Activated CD4-positive, alpha-beta T cell treated with anti-CD3 and anti-CD28 coated beads, Interleukin-2, amount 50 U/mL, for 16 hours (primary cell): ENCODE measurements at places on chromosomes 12 and 14.

DNA sequence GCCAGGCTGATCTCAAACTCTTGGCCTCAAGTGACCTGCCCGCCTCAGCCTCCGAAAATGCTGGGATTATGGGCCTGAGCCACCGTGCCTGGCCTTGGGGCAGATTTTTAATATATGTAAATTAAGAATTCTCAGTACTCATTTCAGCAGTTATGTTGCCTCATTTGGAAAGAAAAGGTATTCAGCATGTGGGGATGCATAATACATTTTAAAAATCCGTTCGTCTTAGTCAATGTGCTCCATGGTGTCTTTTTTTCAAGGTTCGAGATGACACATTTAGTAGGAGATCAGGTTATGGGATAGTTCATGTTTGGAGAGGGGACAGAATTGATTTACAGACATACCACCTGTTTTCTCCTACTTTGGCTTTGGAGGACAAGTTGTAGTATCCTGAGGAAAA, 10.2 kb downstream of the SYNE2 start:
- no peak for DNase-seq

- DNase-seq, result no peak
These were observed at the start of gene RASSF9 for GRCh38 chr12:85836197-85837090. Gene RASSF9, minus strand, starts transcription at chr12:85836409. Its CDS starts 208 bp downstream, at chr12:85836201.

DNA sequence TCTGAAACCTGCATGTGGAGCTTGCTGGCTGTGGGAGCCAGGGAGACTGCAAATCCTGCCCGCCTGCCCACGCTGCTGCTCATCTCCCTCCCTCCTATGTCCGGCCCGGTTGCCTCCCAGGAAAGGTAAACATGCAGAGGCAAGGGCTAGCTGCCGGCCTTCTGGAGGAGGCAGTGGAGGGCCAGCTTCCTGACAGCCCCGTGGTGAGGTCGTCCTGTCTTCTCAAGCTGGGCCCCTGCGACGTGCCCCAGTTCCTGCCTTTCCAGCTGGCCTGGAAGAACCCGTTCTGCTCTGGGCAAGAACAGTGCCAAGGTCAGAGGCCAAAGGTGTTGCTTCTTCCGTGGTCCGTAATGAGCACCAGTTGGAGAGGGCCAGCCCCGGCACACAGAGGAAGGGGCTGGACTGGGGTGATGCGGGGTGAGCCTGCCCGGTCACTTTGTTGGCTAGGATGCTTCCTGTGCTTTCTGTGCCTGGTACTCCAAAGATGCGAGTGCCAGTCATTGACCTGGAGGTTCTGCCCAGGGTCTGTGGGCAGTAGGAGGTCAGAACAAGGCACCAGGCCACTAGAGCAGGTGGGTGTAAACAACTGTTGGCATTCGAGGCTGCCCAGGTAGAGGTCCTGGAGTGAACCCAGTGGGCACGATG, 25.3 kb downstream of the TPCN1 start:
- no peak for DNase-seq

DNA sequence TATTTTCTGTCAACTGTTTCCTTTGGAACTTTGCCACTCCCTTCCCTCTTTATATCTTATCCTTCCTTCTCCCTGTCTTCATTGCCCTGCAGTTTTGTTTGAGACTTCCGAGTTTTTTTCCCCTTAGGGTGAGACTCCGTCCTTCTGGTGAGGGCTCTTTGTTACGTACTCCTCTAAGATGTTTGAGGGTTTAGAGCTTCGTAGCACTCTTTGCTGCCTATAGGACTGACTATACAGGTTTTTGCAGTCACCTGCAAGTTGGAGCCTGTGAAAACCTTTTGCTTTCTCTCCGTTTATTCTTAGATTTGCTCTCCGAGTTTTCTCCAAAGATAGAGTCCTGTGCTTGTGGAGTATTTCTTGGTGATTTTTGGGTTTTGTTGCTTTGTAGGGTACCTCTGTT, 41.7 kb upstream of the MYRFL start:
- DNase-seq, result no peak

- no peak for DNase-seq
These were observed 117.2 kb downstream of the PPM1H start for GRCh38 chr12:62817556-62818271.

DNA sequence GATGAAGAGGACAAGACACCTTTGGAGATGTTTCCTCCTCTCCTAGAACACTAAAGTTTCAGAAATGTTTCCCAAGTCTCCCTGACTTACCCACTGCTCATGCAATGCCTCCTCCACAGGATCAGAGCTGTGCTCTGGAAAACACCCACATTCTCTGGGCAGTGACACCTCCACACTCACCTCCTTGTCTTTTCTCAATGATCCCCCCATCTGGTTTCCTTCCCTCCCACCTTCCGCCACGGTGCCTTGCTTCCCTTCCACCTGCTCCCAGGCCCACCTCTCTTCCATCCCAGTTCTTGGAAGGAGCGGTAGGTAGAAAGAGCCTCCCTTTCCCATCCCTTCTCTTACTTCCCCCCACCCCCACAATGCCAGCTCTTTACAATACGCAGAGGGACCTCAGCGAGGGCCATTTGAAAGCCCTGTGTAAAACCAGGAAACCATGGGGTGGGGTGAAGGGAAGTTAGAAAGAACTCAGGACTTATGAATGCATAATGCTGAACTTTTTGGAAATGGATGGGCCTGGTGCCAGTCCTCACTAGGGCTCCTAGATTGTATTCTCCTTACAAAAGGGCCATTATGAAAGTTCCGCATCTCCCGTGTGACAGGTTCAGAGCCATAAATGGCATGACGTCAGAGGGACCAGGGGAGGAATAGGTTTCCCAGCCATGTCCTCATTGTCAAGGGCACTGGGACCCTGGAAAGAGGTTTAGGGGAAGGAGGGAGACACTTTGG, 12.8 kb downstream of the FBLN5 start:
- no peak for DNase-seq

DNA sequence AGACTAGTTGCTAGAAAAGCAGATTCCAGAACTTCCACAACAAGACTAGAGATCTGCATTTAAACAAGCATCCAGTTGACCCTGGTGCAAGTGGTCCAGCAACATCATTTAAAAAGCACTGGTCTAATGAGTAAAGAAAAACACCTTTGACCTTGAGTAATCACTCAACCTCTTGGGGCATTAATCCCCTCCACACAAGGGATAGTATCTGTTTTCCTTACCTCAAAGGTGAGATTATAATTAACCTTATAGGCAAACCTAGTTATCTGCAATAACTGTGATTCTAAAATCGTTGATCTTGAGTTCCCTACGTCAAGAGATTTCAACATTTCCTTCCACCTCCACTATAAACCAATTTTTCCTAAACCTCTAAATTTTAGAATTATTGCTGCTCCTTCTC, 1.1 kb downstream of the KDM5A start:
- no peak for DNase-seq

- no peak for DNase-seq
These were observed 717.8 kb upstream of the SEL1L start for GRCh38 chr14:82251494-82251893.

DNA sequence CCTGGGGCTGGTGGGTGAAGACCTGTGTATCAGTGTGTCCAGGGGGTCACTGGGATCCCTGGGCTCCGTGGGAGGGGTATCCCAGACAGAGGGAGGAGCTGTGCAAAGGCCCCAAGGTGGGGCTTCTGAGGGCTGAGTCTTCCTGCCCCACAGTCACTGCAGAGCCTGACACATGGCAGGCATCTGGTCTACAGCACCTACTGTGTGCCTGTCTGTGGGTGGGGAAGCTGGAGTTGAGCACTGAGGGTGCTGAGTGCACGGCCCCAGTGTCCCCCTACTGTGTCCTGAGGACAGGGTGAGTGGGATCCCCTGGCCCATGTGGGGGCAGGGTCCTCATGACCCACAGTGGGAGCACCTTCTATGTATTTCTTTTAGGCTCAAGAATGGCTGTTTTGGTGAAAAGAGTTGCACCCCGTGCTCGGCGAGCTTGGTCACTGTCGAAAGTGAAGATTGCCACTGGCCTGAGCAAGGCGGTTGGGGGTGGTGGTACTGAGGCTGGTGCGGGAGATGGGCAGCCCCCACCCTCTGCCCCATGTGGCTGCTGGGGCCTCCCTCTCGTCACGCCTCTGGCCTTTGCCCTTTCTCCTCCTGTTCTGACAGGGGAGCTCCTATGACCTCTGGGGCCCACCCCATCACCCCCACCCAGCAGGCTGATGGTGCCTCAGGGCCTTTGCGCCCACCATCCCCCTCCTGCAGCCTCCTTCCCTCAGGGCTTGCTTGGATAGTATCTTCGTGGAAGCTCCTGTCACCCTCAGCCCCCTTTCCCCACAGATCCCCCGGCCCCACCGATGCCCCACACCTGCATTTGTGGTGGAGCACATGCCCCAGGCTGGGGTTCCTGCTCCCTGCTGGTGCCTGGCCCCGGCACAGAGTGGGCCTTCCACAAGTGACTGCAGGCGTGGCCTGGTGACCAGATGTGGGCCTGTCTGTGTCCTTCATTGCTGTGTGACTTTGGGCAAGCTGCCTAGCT, 55.8 kb downstream of the BEGAIN start:
- no peak for DNase-seq

DNA sequence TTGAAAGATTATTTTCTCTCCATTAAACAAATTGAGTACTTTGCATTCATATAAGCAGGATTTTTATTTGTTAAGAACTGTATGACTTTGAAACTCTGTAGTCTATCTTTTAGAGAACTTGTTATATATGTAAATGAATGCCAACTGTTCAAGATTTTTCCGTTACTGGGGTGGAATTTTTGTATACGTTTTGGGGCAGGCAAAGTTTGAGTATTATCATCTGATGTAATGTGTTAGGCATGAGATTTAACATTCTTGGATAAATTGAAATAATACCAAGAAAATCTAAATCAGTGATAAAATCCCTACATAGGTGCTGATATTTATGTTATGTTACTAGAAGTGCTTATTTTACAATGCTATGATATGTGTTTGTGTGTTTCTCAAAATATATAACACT, 8.4 kb downstream of the CNOT2 start:
- DNase-seq, result no peak
